ENCODE measurements at places on chromosomes 2 and 18.

- DNase-seq = no peak
Measured at GRCh38 chr2:241364781-241365180, 8.7 kb downstream of the FARP2 start.

- peak; percentile 88 for DNase-seq
Measured at GRCh38 chr2:7010391-7011054, 93.3 kb downstream of the RNF144A start.

GRCh38 chr2:234827096-234827860 lies 124.5 kb upstream of the SH3BP4 start:
- no peak for DNase-seq

DNA sequence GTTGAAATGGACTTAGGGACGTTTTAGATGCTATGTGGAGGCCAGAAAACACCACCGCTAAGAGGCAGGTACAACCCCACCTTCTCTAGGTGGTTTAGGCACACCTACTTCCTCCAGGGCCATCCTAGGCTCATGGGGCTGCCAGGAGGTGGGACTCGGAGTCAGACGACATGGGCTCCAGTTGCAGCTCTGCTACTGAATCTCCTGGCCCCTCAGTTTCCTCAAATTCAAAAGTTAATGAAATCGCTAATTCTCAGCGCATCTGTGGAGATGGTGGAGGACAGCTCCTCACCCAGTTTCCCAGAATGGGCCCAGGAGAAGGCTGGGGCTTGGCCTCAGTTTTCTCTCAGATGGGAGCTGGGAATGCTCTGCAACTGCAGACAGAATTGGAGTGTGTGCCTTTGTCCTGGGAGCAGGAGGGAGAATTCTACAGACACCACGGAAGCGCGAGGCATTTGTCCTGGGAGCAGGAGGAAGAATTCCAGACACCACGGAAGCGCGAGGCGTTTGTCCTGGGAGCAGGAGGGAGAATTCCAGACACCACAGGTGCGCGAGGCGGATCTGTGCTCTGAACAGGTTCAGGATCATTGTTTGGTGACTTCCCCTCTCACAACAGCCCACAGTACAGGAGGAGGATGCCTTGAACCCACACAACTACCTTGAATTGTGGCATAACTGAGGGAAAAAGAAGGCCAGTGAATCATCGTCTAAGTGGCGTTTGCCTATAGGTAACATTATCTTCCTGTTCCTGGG lies 103.7 kb upstream of the PXDN start:
- no peak for DNase-seq

DNA sequence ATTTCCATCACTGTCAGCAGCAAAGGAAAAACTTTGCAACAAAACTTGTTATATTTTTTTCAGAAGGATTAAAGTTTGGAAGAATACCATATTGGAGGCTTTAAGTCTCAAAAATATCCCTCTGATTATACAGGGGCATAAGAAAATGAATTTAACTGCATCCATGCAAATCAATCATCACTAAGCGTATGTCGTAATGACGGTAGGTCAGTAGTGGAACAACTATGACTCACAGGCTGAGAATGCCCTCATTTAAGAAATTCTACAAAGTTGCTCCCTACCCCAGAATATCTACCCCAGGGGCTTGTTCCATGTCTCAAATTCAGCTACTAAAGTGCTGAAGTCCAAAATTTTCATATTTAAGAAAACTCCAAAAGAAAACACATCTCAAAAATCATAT lies 12.5 kb upstream of the NAB1 start:
- DNase-seq = peak; percentile 44

DNA sequence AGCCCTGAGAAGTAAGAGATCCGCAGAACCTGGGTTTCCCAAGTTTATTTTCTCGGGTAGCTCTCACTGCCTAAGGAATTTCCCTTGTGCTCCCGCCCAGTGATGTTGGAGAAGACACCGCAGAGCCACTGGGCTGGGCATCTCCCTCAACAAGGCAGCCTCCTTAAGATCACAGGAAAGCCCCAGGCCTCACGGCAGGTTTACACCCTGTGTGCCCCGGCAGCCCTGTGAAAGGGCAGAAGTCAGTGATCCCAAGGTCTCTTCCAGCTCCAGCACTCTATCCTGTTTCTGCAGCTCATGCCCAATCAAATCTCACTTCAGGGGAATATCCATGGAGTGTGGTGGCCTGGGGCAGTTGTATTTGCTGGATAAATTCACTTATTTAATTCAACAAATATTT lies 66.5 kb downstream of the ACTR2 start:
- no peak for DNase-seq

GRCh38 chr2:224561234-224562005 lies 23.7 kb downstream of the CUL3 start:
- no peak for DNase-seq

- DNase-seq = no peak
Measured at GRCh38 chr2:152462779-152463178, 127.8 kb downstream of the FMNL2 start.

DNA sequence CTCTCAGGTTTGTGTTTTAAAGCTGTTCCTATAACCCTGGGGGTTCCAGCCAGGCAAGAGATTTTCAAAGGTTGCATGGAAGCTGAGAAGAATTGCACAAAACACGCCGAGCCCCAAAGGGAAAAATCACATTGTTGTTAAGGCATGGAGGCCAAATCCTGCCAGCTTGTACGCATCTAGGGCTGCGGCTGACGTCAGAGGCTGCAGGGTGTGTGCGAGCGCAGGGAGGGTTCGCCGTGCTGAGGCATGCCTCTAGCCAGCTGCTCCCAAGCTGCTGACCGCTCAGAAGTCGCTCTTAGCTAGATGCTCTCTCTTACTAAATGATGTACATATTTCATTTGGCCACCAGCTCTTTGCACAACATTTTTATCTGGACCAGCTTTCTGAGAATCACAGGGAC lies 191.8 kb downstream of the LPIN1 start:
- no peak for DNase-seq

GRCh38 chr2:6384341-6384740 lies 481.4 kb downstream of the CMPK2 start:
- DNase-seq = no peak

DNA sequence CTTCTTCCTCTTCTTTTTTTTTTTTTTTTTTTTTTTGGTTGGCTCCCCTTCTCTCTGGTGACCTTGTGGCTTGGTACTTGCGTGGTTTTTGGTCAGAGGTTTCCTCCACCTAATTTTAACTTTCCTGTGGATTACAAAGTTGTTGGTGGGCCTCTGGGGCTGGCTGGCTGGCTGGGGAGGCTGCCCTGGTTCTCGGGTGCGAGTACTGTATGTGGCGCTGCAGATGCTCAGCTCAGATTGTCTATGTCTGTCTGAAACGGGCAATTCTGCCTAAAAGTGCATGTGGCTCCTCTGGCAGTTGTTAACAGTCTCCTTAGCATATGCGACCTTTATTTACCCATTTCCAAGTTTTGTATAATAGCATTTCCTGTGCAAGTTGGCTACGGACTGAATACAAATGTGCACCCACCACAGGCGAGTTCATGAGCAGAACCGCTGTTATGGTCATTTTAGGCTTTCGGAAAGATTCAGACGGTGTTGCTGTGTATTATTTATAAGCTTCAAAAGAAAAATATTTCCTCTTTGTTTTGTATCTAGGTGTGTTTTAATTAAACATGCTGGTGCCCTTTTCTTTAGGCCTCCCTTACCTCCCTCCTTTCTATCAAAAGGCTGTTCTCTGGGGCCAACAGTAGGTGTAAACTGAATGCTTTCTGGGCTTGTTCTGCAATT lies 4.4 kb downstream of the TBR1 start:
- DNase-seq = no peak

- DNase-seq = no peak
Measured at GRCh38 chr2:144267239-144267638, 252.7 kb downstream of the ZEB2 start.

- no peak for DNase-seq
Measured at GRCh38 chr2:123935405-123935804, 89.7 kb upstream of the CNTNAP5 start.

DNA sequence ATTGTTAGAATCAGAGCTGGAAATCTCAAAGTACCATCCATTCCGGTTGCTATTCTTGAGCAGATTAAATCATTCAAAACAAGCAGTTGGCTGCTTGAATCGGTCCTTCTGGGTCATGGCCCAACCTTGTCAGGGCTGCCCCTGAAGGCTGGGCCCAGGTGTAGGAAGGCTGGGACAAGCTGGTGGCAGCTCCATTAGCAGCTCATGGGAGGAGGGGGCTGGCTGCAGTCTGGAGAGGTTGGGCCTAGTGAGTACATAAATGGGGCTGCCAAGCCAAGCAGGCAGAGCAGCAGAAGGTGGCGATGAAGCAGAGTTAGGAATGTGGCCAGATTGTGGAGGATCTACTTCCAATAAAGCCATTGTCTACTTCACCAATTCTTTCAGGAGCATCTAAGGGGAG lies 81.4 kb downstream of the ADCYAP1 start:
- DNase-seq = no peak

GRCh38 chr18:48956356-48956755 lies 5.6 kb upstream of the SMAD7 start:
- DNase-seq = no peak

DNA sequence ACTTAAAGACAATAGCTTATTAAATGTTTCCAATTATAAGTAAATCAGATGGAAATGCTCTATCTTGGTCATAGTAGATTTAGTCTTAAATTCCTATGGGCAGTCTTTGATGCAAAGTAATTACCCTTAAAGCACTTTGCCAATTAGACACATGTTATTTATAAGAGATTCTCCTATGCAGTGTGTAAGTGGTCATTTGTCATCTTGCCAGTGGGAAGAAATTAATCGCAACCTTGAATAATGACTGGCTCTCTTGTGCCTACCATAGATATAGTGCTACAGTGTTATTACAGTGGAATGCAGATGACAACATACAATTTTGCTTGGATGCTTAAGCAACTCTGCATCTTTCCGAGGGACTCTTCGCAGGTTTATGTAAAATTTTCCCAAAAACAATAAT lies 311.0 kb upstream of the THUMPD2 start:
- DNase-seq = no peak

GRCh38 chr18:70072678-70073077 lies 125.0 kb upstream of the CD226 start:
- DNase-seq = peak; percentile 13

DNA sequence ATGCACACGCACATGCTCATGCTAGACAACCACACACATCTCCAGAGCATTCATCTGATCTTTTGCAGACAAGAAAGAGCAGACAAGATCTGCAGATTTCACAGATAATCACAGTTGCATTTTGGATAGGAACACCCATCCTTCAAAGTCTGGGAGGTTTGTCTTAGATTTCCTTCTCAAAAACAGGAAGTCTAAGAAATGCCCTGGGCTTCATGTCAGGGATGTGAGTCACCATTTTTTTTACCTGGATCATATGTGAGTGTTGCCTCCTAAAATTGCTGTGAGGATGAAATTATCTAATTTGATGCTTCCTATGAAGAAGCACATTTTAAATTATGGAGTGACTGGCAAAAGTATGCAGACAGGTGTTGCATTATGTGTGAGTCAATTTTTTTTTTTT lies 46.1 kb downstream of the SRD5A2 start:
- no peak for DNase-seq

DNA sequence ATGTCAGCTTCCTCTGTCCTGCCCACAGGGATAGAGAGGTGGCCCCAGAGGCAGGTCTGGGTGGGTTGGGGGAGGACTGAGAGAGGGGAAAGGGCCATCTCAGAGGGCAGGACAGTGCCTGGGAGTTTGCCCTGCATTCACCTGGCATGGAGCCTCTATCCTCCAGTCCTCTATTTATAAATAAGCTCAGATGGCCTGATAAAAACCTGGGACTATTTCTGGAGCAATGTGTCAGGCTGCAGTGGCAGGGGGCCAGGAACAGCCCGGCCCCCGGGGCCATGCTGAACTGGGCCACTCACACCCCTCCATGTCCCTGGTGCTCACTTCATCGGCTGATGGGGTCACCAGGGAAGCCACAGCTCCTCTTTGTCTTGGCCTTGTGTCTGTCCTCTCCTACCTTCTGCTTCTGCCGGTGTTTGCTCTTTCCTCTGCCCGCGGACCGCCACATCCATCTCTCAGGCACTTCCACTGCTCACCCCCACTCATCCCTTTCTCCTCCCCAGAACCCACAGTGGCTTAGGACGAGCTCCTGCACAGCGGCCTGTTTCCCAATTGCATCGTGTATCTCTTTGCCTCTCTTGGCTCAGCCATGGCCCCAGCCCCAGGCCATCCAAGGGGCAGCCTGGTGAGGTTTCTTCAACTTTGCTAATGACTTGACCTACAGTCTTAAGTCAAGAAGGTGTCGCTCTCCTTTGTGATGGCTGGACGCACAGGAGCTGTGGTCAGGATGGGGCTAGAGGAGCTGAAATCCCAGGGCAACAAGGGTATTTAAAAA lies 38.8 kb downstream of the SCTR start:
- DNase-seq = no peak

- DNase-seq = no peak
Measured at GRCh38 chr18:9915291-9916076, 1.7 kb downstream of the VAPA start.

Measured in stromal cell of bone marrow (primary cell).